ENCODE measurements at places on chromosomes 7 and 10. TPM values are rescaled to one million over a fixed set of nuclear protein-coding genes. Genes with fewer than 3 reads are reported as not detected.

- H3K36me3 ChIP-seq: peaks cover 11% of the 10 kb centered on the region
- no peak for DNase-seq
- peaks cover 8% of the 10 kb centered on the region for H3K4me1 ChIP-seq
- no peaks in the 10 kb centered on the region for H3K27me3 ChIP-seq
- H3K4me3 ChIP-seq: peak overlapping the region; percentile 82
- peak overlapping the region; percentile 100 for H3K27ac ChIP-seq
These were observed 1.1 kb downstream of the MEPCE start for GRCh38 chr7:100430493-100431285.

DNA sequence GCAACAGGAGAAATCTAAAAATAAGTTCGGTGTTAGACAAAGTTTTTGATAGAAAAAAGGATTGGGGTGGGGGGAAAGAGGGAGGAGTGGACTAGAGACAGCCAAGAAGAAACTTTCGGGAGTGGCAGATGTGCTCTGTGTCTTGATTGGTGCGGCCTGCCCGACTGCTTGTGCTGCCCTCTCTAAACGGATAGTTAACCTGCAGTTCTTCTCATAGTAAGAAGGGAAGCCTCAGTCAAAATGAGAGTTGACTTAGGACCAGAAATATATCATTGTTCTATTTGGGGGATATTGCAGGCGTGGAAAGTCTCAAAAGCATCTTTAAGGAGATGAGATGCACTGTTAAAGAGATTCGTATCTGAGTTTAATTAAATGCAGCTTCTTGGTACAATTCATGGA is 39.3 kb downstream of the UBE3C start:
- no peaks in the 10 kb centered on the region for H3K27me3 ChIP-seq
- no peaks in the 10 kb centered on the region for H3K4me1 ChIP-seq
- no peak overlapping the region for H3K27ac ChIP-seq
- H3K36me3 ChIP-seq: peaks cover 36% of the 10 kb centered on the region

DNA sequence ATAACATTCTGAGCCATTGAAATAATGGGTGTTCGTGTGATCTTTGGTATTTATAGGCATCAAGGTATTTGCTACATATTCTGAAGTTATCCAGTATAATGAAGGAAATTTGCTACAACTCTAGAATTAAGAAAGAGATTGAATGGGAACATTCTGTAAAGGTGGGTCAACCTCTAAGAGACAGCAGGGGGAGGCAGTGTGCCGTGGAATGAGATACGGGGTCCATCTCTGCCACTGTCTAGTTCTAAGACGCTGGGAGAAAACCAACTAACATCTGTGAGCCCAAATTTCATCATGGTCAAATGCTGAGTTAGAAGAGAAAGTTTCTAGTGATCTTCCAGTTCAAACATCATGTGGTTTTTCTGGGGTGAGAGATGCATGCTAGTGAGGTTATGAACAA is 368.9 kb downstream of the SORCS1 start:
- no peaks in the 10 kb centered on the region for H3K27me3 ChIP-seq
- no peaks in the 10 kb centered on the region for H3K36me3 ChIP-seq
- no peak overlapping the region for H3K4me3 ChIP-seq
- H3K4me1 ChIP-seq: no peaks in the 10 kb centered on the region

GRCh38 chr10:94282369-94282768 is 80.4 kb downstream of the NOC3L start:
- no peak for DNase-seq
- no peak overlapping the region for H3K27ac ChIP-seq
- no peak overlapping the region for H3K4me3 ChIP-seq
- peaks cover 7% of the 10 kb centered on the region for H3K36me3 ChIP-seq

DNA sequence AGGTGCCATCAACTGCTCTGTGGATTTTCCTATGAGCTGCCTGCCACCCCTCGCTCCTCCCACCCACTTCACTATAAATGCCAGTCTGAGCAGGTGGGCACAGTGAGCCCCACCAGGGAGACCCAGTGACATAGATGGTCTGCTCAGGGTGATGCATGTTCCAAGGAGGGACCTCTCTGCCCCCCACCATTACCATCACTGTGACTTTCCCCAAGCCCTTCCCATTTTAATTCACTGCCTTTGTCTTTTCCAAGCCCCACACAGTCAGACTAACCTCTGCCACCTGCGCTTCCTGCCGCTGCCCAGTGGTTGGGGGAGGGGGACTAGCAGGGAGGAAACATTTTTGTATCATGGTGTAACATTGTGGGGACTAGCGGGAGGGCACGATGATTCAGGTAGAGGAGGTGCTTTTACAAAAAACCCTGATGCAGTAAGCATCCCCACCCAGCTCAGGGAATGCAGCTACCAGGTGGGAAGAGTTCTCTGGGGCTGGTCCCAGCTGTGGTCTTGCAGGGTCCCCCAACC is 24.6 kb downstream of the PRSS2 start:
- no peaks in the 10 kb centered on the region for H3K36me3 ChIP-seq
- peaks cover 5% of the 10 kb centered on the region for H3K27me3 ChIP-seq
- H3K4me3 ChIP-seq: no peak overlapping the region

GRCh38 chr7:28942168-28942567 is 16.0 kb downstream of the TRIL start:
- no peak overlapping the region for H3K4me3 ChIP-seq
- DNase-seq: no peak
- no peaks in the 10 kb centered on the region for H3K27me3 ChIP-seq
- H3K36me3 ChIP-seq: no peaks in the 10 kb centered on the region

GRCh38 chr7:71278257-71278656 is 146.3 kb downstream of the GALNT17 start:
- no peaks in the 10 kb centered on the region for H3K27me3 ChIP-seq
- no peaks in the 10 kb centered on the region for H3K36me3 ChIP-seq
- H3K4me1 ChIP-seq: peaks cover 16% of the 10 kb centered on the region
- peak; percentile 61 for DNase-seq

GRCh38 chr10:22315455-22316285 is 518 bp upstream of the COMMD3 start:
- H3K36me3 ChIP-seq: no peaks in the 10 kb centered on the region
- H3K27me3 ChIP-seq: no peaks in the 10 kb centered on the region
- H3K4me1 ChIP-seq: peaks cover 27% of the 10 kb centered on the region
- H3K4me3 ChIP-seq: peak overlapping the region; percentile 94
- H3K27ac ChIP-seq: peak overlapping the region; percentile 90
- no peak for DNase-seq

- no peaks in the 10 kb centered on the region for H3K27me3 ChIP-seq
- DNase-seq: no peak
- H3K27ac ChIP-seq: no peak overlapping the region
- H3K4me3 ChIP-seq: no peak overlapping the region
- H3K4me1 ChIP-seq: no peaks in the 10 kb centered on the region
These were observed 16.1 kb downstream of the STRIP2 start for GRCh38 chr7:129450295-129450694.

DNA sequence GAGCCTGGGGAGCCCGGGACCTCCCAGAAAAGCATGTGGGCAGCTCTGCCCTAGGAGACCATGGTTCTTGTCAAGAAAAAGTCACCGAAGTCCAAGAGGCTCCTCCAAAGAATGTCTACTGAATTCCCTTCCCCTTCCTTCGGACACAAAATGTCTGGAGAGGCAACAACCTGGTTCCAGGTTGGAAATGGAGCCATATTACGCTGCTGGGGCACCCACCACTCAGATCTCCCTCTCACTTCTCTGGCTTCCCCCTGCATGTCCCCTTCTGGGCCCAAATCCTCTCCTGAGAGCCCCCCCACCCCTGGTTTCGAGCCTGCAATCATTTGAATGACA is 52.6 kb downstream of the RGS10 start:
- no peaks in the 10 kb centered on the region for H3K36me3 ChIP-seq
- H3K4me1 ChIP-seq: peaks cover 4% of the 10 kb centered on the region
- DNase-seq: no peak
- no peak overlapping the region for H3K27ac ChIP-seq

GRCh38 chr10:51459476-51459875 is 239.9 kb downstream of the CSTF2T start:
- H3K4me1 ChIP-seq: peaks cover 27% of the 10 kb centered on the region
- H3K27ac ChIP-seq: no peak overlapping the region
- H3K36me3 ChIP-seq: no peaks in the 10 kb centered on the region
- H3K4me3 ChIP-seq: no peak overlapping the region
- no peaks in the 10 kb centered on the region for H3K27me3 ChIP-seq

GRCh38 chr10:126063353-126063791 is 167.0 kb downstream of the FANK1 start:
- H3K4me3 ChIP-seq: no peak overlapping the region
- H3K27me3 ChIP-seq: no peaks in the 10 kb centered on the region
- no peak for DNase-seq

DNA sequence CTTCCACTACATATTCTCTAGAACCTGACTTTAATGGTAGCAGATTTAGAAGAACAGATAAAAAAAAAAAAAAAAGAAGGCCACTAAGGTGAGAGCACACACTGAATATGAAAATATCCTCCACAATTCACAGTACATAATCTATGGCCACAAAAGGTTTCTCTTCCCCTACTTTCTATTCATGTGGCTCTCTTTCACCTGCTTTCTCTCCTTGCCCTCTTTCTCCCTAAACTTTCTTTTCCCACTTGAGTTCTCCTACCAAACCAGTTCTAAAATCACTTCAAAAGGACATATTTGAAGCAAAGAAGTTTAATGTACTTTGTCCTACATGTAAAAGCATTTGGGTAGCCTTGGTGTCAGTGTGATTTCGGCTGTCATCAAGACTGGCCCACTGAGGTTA is 18.5 kb upstream of the DLX6 start:
- no peaks in the 10 kb centered on the region for H3K36me3 ChIP-seq
- H3K27me3 ChIP-seq: peaks cover 7% of the 10 kb centered on the region
- no peaks in the 10 kb centered on the region for H3K4me1 ChIP-seq
- H3K27ac ChIP-seq: no peak overlapping the region
- no peak for DNase-seq
- no peak overlapping the region for H3K4me3 ChIP-seq

GRCh38 chr7:11120068-11120664 is 146.5 kb downstream of the PHF14 start:
- H3K4me1 ChIP-seq: no peaks in the 10 kb centered on the region
- no peak overlapping the region for H3K4me3 ChIP-seq
- H3K36me3 ChIP-seq: peaks cover 7% of the 10 kb centered on the region

DNA sequence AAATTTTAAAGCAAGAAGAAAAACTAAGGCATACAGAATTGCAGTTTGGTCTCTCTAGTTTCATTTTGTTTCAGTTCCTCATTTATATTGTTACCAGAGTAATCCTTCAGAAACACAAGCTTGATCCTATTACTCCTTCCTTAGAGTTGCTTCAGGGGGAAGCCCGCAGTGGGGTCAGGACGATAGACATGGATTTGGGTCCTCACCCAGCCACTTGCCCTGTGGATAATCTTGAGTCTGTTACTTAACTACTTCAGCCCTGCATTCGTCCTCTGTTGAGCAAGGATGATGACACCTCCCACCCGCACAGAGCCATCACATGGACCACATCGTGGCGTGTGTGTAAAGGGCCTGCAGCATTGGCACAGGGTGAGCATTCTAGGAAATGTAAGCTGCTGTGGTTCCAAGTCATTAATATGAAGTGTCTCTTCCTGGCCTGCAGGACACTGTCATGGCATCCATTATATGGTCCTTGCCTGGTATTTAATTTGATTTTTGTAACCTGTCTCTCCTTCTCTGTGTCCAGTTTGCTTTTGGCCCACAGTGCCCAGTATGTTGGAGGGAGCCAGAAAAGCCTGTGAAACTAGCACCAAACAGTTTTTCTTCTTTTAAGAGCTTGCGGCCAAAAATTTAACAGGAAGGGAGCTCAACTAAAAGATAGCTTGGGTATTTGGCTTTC is 111.2 kb downstream of the EEPD1 start:
- H3K36me3 ChIP-seq: no peaks in the 10 kb centered on the region
- H3K27me3 ChIP-seq: no peaks in the 10 kb centered on the region
- H3K4me3 ChIP-seq: no peak overlapping the region
- DNase-seq: no peak
- H3K27ac ChIP-seq: peak overlapping the region; percentile 80

The GRID2IP gene
- not detected for total RNA-seq

The GARIN1A gene
- total RNA-seq: 0.53 TPM

DNA sequence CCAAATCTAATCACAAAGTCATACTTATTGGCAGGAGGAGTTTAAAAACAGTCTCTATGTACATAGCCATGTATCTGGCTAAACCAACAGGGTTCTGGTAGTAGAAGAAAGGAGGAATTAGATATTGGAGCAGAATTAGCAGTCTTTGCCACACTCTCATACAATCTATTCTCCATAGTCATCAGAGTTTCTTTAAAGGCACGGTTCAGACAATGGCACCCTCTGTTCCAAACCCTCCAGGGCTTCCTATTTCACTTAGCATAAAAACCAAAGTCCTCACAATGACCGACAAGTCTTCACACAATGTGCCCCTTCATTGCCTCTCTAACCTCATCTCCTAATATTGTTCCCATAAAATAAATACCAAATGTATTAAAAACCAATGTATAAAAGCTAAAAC is 12.7 kb downstream of the ZNF438 start:
- no peak for DNase-seq
- H3K36me3 ChIP-seq: no peaks in the 10 kb centered on the region
- H3K27ac ChIP-seq: peak overlapping the region; percentile 73
- no peaks in the 10 kb centered on the region for H3K27me3 ChIP-seq
- no peak overlapping the region for H3K4me3 ChIP-seq

- H3K27me3 ChIP-seq: no peaks in the 10 kb centered on the region
- no peaks in the 10 kb centered on the region for H3K36me3 ChIP-seq
- H3K4me3 ChIP-seq: no peak overlapping the region
- H3K4me1 ChIP-seq: no peaks in the 10 kb centered on the region
- peak overlapping the region; percentile 34 for H3K27ac ChIP-seq
- DNase-seq: no peak
These were observed 13.5 kb upstream of the ENTPD1 start for GRCh38 chr10:95742485-95742884.

GRCh38 chr10:47282005-47282656 is 17.9 kb upstream of the GDF10 start:
- peak; percentile 30 for DNase-seq
- no peak overlapping the region for H3K4me3 ChIP-seq
- no peaks in the 10 kb centered on the region for H3K36me3 ChIP-seq

DNA sequence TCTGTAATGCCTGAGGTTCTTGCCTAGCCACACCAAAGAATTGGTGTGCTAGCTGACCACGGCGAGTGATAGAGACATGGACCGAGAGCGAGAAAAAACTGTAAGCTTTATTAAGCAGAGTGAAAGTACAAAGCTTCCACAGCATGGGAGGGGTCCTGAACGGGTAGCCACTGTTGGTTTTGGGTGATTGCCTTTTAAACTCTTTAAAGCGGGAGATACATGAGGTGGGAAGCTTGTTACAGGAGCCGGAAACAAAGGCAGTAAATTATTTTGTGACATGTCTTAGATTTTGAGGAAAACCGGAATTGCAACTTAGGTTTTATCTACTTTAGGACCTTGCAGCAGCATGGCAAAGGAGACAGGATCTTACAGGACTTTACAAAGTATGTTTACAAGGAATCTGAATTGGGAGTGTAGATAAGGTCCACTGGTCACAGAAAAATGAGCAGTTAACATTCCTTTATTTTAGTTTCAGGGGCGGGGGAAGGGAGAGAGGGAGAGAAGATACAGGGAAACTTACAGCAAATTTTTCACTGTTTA is 252.7 kb upstream of the MBL2 start:
- H3K27me3 ChIP-seq: no peaks in the 10 kb centered on the region
- no peaks in the 10 kb centered on the region for H3K36me3 ChIP-seq
- H3K4me3 ChIP-seq: no peak overlapping the region
- DNase-seq: no peak

DNA sequence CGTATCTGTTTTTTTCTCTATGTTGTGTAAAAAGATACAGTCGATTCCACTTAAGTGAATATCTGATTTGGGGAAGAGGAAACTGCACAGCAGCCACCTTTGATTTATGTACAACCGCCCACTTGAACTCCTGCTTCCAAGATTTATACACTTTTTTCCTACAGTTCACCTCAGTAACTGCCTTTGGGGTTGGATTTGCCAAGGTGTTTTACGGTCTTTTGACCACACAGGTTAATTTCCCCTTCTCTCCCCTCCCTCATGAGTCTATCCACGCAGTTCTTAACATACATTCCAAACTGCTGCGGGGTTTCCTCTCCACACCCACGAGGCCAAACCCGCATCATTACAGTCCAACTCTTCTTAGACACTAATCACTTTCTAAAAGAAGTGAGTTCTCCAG is 277.0 kb downstream of the USP6NL start:
- H3K4me3 ChIP-seq: no peak overlapping the region
- no peak for DNase-seq
- H3K27ac ChIP-seq: no peak overlapping the region
- H3K27me3 ChIP-seq: no peaks in the 10 kb centered on the region
